ENCODE measurements at places on chromosomes 3 and 15.

DNA sequence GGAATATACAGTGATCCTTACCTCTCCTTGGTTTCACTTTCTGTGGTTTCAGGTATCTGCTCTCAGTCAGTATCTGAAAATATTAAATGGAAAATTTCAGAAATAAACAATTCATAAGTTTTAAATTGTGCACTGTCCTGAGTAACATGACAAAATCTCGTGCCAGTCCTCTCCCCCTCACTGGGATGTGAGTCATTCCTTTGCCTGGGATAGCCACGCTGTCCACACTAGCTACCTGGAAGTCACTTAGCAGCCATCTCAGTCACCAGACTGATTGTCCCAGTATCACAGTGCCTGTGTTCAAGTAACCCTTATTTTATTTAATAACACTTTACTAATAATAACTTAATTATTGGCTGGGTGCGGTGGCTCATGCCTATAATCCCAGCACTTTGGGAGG, 15.3 kb upstream of the KLHL25 start:
- no peak for DNase-seq

DNA sequence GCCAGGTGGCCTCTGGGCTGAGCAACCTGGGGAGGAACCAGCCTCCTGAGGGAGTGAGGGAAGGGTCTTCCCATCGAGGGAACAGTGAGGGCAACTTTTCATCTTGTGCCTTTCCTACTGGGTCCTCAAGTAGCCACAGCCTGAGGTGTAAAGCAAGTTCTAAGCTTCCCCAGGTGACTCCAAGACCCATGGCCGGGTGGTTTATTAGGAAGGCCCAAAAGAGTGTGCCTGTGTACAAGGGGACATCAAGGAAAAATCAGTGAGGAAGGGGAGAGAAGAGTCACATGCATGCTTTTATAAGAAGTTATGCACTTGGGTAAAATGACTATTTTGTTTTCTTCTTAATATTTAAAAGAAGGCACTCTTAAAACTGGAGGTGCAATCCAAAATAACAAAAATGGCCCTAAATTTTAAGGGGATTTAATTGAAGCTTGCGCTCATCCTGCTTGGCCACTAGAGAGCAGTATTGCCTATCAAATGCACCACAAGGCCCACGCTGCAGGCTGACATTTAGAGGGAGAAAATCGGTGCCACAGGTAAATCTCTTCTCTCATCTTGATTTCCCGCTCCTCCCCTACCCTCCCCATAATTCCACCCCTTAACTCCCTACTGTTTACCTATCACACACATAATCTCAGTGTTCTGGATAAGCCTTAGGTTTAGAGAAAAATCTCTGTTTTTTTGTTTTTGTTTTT, 6.7 kb downstream of the NANOGP8 start:
- DNase-seq: no peak

DNA sequence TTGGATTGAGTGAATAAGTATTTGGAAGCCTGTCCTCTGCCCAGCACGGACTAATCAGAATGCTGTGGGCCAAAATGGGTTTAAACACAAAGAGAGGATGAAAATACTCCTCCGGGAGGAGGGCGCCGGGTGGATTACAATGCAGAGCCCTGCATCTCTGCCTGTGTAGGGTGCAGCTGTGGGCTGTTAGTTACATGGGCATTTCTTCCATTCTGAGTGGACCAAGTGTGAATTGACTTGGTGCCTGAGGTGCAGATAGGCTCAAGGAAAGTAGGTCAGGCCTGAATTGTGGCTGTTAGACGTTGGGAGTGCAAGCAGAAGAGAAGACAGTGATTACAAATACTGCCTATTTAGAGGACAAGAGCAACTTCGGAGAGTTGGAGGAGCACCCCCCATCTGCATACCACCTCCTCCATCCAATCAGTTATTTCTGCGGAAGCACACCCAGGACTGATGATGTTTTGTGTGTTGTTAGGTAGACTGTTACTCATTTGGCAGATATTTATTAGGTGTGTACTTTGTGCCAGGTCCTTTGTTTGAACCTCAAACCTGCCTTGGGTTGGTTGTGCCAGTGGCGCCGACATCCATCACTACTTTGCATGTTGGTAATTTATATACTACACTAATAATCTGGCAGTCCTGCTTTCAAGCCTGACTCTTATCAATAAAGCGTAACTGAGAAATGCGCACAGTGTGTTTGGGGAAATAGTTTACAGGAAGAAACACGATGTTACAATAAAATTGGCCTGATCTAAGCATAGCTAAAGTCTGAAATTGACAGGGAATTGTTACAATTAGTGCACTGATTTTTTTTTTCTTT, 33.0 kb downstream of the PTPRG start:
- no peak for DNase-seq

DNA sequence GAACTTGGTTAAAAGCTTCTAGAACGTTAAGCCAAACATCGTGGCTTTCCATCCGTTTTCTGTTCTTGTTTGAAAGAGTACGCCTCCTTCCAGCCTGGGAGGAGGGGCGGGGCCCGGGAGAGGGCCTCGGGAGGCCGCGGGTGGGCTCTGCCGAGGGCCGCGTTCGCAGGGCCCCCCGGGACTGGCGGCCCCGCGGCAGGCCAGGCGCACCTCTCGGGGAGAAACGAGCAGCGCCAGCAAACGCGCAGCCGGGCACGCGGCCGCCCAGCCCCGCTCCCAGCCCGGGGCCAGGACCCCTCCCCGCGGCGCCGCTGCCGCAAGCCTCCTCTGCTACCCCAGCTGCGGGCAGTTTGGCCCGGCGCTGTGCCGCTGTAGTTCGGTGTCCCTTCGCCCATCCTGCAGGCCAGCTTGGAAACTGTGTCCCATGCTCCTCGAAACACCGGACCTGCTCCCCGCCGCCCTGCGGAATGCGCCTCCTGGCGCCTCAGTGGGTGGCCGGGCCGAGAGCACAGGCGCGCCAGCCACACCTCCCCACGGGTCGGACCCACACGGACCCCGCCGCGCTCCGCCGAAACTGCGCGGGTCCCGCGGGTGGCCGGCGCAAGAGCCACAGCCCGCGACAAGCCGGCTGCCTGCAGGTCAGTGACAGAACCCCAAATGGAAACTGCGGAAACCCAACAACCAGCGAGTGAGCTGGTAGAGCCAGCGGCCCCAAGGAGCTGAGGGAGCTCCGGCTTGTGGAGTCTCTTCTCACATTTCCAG, 2.3 kb downstream of the OCA2 start:
- DNase-seq: peak; percentile 77

GRCh38 chr3:15033103-15033502, 32.0 kb downstream of the MRPS25 start:
- no peak for DNase-seq

DNA sequence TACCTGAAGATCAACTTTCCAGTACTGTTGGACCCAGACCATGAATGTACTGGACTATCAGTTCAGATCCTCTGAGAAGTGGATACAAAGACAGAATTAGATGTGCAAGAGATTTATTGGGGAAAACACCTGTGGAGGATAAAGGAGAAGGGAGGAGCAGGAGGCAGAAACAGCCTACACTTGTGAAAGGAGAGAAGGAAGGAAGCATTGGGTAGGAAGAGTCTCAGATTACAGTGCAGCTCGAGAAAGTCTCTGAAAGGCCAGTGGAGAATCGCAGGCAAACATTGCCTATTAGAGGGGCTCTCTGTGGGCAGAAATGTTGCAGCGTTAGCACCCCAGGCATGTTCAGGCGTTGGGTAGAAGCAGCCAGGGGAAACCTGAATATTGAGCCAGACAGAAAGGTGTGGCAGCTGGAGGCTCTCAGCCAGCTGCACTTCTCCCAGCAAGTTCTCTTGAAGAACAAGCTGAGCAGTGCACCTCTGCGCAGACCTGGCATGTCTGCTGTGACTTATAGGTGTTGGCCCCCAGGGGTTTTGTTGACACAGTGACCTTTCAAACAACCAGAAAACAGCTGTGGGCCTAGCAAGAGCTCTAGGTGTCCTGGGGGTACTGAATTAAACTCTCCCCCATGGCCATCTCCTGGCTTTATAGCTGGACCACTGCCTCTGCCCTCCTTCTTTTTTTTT, 7.0 kb downstream of the CHST14 start:
- DNase-seq: no peak

DNA sequence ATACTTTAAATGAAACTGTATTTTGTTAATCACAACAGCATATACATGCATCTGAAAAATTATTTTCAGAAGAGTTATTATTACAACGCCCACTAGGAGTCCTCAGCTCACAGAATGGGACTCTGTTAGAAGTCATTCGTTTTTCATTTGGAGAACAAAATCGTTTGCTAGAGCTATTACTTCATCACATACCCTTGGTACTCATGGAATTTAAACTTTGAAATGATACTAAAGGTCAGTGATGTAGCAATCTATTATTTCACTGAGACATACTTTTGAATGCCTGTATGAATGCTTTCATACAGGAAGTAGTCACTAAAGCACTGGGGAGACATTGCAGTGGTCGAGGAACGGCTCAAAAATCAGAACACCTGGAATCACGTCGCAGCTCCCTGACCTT, 198.1 kb downstream of the MBNL1 start:
- no peak for DNase-seq

DNA sequence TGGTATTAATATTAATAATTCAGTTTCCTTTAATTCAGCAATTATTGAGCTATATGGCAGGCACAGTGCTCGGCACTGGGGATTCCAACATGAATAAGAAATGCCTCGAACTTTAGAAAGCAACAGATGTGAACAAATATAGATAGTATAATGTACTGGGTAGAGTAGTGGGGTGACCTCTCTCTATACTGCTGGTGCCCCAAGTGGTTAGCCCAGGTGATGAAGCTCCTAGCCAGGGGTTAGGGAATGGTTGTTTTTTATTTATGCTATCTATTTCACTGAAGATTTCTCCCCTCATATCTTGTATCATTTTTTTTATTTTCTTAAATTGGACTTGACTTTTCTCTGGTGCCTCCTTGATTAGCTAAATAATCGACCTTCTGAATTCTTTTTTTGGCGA, 62.1 kb downstream of the BHLHE40 start:
- no peak for DNase-seq

DNA sequence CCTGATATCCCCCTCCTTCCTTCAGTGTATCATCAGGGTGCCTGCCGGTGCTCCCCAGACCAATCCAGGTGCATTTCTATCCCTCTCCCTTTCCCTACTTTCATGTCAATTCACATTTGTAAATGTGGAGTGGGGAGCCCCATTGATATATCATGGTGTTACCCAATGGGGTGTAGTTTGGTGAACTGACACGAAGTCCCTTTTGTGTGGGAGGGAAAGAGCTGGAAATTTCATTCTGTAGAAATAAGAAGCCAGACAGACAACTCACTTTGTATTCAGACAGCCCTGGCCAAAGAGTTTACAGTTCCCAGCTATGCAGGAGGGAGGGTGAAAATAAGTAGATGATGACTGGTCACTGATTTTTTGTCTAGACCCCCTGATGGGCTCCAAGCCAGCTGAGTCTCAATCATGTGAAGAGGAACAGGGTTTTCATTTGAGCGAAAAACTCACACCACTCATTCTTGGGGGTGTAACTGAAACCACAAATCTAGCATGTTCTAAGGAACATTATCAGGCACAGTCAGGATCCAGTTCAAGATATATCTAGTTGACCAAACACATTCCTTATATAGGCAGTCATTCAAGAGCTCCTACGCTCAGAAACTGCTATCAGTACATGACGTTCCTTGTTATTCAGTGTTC, 58.9 kb downstream of the LMCD1 start:
- DNase-seq: no peak

GRCh38 chr3:128680603-128681368, 30.2 kb upstream of the RPN1 start:
- peak; percentile 99 for DNase-seq

- no peak for DNase-seq
These were observed 315.7 kb upstream of the SLCO3A1 start for GRCh38 chr15:91537856-91538255.

DNA sequence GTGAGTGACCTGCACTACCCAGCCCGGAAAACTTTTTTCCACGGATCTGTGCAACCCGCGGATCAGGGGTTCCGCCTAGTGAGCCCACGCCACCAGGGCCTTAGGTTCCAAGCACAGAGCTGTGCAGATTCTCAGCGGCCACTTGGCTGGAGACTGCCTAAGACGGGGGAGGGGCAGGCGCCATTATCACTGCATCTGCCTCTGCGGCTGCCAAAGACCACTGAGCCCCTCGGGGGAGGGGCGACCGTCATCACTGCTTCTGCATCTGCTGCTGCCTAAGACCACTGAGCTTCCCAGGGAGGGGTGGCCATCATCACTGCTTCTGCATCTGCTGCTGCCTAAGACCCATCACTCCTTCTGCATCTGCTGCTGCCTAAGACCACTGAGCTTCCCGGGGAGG, 460.2 kb downstream of the OCA2 start:
- DNase-seq: no peak

DNA sequence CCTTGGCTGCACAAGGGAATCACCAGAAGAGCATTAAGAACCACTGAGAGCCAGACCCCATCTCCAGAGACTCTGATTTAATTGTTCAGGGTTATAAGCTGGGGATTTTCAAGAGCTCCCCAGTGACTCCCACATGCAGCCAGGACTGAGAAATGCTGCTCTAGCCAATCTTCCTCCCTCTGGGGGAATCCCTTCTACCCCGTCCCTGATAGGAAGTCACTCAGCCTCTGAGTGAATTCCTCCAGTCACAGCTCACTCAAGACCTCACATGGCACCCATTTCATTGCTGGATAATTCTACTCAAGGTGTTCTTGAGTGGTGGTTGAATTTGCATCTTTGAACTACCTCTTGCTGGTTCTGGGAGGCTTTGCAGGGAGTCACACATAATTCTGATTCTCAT, 10.7 kb downstream of the CCR3 start:
- no peak for DNase-seq

- no peak for DNase-seq
These were observed 57.4 kb downstream of the ARHGAP31 start for GRCh38 chr3:119351581-119351980.

All from coronary artery (tissue), 2 donors.